ENCODE measurements at places on chromosomes 3 and 15.

GRCh38 chr3:53258600-53259426 is 3.0 kb upstream of the TKT start:
- DNase-seq: no peak

DNA sequence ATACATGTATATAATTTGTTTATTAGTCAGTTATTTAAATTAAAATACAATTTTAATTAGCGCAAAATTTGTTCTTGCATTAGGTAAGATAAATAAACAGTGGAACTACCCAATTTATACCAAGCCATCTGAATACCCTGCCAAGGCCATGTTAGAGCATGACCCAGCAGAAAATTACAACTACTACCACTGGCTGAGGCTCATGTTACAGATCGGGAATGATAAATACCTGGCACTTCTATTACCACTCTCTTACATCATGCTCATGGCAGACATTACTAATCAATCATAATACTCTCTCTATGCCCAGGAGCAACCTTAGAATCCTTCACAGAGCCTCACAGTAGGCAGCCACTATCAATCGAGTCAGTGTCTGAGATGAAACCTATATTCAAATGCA is 21.2 kb upstream of the LMOD3 start:
- peak; percentile 20 for DNase-seq

- no peak for DNase-seq
These were observed 59.9 kb downstream of the CHL1 start for GRCh38 chr3:256501-256900.

- no peak for DNase-seq
These were observed 516.7 kb downstream of the MECOM start for GRCh38 chr3:169146866-169147237.

DNA sequence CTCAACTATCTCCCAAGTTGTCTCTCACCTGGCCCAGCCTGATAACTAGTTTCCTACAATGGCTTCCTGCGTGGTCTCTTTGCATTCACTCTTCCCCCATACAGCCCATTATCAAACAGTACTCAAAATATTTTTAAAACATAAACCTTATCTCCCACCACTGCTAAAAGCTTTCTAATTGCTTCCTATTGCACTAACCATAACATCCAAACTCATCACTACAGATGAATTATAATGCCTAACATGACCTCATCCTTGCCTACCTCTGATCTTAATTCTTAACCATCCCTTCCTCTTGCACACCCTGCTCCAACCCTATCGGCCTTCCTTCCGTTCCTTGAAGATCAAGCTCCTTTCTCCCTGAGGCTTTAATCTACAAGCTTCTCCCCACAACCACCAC is 17.0 kb downstream of the ACAP2 start:
- DNase-seq: no peak

DNA sequence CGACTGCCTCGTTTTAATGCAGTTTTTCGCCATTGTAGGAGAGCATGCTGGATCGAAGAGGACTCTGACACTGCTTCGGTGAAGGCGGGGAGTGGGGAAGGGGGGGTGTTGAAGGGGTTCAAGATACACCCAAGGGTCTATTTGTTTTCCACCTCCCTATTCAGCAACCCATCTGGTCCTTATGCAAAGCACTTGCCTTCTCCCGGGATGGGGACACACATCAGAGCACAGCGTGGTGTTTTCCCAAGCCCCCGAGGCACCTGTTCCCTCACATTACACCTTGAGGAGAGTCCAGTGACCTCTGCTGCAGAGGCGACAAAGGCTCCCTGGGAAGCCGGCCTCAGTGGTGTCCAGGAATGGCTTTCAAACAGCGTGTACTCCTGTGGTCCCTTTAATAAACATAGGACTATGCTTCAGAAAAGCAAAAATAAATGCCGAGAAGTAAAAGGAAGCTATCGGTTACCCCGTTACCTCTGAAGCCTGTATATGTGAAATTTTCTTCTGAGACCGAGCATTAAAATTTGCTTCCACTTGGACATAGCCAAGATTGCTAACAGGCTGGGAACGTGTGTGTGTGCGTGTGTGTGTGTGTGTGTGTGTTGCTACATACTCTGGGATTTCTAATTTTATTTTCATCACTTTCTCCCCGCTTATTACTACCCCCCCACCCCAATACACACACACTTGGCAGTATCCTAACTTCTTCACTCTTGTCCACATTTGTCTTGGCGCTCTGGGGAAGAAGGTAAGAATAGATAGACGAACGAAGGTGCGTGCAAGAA is 53.2 kb downstream of the CCDC54 start:
- no peak for DNase-seq

DNA sequence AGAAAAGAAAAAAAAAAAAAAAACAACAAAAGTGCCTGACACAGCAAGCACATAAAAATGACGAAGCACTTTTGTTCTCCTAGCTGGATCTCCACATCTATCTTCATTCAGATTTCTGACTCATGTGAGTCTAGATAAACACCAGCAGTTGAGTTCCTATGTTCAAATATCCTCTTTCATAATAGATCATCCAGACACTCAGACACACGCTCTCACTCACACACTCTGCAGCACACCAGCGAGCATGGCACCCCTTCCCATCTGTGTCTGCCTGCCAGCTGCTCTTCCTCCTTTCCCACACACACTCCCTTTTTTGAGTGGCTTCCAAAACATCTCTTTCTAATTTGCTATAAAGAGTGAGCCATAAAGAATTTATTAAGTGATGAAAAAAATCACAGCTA is 19.8 kb upstream of the CELF6 start:
- no peak for DNase-seq

DNA sequence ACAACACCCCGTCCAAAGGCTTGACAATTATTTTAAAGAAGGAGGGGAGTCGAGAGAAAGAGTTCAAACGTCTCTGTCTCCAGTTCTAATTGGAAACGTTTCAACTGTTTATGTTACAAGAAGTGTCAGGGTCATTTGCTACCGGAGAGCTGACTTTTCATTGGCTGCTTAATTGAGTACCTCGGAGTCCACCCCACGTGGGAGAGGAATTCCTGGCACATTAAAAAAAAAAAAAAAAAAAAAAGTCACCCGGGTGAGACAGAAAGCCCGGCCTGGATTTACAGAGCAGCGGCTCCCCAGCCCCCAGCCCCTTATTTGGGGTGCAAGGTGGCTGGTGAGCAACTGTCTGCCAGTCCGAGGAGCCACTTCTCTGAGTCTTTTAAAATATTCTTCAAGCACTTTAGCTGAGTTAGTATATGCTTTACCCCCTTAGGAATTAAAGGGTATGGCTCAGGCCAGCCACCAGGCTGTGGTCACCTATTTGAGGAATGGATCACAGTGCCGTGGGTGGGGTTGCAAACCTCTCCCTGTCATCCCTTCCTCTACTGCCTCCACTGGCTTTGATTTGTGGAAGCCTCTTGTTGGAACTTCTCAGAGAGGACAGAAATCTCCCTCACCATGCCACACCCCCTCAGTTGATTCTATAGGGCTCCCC is 3.9 kb upstream of the TLE3 start:
- DNase-seq: peak; percentile 35

DNA sequence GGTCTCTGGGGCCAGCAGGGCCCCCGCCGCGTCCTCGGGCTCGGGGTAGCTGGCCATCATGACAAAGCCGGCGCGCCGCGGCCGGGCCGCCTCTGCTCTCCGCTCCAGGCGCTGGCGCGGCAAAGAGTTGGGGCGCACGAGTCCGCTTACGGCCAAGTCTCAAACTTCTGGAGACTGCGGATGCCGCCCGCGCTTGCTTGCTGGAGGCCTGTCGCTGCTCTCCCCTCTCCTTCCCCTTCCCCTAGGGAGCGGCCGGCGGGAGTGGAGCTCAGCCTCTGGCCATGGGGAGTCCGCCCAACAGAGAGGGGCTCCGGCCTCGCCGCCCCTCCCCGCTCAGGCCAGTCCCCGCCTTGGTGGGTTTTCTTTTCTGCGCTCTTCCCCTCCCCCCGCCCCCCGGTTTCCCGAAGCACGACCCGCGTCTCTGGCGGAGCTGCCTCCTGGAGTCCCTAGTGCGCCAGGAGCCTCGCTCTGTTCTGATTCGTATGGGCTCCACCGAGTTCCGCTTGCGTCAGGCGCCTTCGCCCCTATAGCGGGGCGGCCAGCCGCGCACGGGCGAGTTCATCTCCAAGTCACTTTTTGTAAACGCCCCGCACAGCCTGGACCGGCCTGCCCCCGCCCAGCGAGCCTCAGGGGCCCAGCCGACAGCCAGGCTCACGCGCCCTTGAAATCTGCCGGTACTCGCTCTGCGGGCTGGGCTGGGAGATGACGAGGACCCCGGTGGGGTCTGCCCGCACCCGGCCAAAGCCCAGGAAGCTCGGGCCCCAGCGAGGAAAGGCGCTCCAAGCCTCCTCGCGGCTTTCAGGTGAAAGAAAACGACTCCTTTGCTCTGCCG is at the start of the genes FOXL2 and FOXL2NB:
FOXL2 (minus strand) TSS at position 475 of the 832 bp plus-strand sequence; CDS start at position 60, 415 bp downstream.
FOXL2NB (plus strand) TSS at position 555 of the 832 bp plus-strand sequence; CDS start at position 703, 148 bp downstream.
- no peak for DNase-seq
